Stimulated activated CD8-positive, alpha-beta memory T cell treated with anti-CD3 and anti-CD28 coated beads, Interleukin-4, amount 100 ng/mL, for 1 hour (primary cell): ENCODE measurements at places on chromosomes 4 and X.

DNA sequence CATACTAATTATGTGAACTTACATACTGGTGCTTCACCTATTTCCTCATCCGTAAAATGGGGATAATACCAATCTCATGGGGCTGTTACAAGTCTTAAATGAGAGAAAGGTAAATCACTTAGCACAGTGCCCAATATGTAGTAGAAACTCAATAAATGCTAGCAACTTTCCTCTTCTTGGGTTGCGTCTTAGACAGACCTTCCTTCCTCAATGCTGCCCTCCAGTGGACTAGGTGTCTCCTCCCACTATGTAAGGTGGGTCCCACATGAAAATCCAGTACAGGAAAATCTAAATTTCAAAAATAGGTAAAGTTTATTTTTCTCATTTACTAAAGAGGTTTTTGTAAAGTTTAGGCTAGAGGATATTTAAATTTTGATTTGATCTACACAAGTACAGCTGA is 20.6 kb downstream of the ZDHHC9 start:
- peak; percentile 25 for DNase-seq

DNA sequence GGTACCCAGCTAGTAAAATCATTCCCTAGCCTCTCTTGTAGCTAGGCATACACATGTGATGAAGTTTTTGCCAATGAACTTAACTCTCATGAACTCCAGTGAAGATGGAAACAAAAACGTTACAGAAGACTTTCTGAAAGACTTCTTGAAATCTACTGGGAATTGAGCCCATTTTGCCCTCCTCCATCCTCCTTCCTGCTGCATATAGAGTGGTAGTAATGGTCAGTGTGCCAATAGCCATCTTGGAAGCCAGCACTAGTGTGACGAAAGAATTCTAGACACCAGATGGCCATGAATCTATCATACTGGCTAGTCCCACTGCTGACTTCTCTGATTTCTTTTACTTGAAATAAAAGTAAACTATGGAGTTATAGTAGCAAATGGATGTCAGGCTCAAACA is 30.9 kb upstream of the PPA2 start:
- no peak for DNase-seq

DNA sequence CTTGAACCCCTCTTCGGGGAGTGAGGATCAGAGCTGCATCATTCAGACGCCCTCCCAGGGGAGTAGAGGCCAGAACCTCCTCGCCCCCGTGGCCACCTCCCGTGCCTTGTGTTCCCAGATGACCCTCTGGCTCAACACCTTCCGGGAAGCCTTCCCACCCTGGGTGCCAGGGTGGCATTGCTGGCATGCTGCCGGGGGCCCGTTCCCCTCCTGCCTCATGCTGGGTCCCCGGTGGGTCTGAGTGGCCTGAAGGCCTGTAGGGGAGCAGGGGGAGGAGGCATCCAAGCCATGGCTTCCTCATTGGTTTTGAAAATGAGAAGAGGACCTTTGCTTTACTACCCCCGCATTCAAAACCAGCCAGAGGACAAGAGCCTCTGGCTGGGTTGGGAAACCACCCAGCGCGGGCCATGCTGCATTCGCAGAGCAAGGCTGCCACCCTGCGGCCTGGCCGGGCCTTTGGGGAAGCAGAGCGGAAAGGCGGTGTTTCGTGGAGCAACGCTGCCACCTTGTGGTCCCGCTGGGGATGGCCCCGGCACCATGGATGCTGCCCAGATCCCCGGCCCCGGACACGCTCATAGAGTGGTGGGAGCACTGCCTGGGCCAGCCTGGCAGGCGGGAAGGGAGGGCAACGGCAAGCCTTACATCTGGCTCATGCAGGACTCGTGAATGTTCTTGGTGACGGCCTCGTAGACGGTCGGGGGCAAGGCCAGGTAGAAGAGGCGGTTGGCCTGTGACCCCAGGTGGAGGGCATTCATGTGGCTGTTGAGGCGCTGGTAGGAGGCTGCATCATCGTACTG is 11.9 kb downstream of the G6PD start:
- DNase-seq: peak; percentile 75

DNA sequence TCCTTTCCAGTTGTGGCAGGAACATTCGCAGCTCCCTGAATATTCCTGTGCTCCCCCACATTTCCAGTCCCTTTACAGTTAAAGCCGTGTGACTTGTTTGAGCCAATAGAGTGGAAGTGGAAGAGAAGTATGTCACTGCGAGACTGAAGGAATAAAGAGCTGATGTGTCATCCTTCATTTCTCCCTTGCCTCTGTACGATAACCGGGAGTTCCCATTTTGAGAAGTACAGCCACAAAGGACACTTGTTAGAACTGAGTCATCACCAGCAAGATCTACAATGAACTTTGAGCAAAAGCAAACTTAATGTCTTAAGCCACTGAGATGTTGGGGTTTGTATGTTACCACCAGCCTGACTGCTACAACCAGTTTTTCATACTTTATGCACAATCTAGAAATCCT is 92.3 kb downstream of the SPRY1 start:
- no peak for DNase-seq

DNA sequence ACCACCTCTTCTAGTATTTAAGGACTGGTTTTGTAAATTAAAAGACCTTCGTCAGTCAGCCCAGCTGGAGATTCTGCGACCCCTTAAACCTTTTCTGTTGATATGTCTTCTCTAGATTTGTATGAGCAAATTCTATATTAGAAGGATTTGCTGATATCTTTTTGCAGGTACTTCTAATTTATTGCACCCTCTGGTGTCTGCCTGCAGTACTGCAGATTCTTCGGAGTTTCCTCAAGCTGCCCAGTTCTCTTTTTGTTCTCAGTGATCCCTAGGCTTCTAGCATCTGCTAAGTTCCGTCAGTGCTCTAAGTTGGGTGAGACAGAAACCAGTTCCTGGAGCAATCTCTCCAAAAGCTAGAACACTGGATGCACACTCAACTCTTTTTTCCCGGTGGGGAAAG is 545.2 kb downstream of the C4orf33 start:
- DNase-seq: no peak

DNA sequence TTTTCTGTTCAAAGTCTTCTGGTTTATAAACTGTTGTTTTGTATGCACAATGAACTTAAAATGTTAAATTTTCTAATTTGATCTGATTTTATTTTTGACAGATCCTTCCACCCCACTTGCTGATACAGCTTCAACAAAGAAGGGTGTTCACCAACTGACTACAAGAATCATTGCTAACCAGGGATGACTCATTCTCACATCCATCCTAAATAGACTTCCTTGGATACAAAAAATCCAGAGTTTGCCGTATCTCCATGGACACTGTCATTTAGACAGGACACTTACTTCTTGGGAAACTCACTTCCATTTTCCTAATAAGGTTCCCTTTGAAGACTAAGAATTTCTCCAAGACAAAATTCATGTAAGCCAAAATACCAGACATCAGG is 111.6 kb upstream of the NWD2 start:
- DNase-seq: no peak

DNA sequence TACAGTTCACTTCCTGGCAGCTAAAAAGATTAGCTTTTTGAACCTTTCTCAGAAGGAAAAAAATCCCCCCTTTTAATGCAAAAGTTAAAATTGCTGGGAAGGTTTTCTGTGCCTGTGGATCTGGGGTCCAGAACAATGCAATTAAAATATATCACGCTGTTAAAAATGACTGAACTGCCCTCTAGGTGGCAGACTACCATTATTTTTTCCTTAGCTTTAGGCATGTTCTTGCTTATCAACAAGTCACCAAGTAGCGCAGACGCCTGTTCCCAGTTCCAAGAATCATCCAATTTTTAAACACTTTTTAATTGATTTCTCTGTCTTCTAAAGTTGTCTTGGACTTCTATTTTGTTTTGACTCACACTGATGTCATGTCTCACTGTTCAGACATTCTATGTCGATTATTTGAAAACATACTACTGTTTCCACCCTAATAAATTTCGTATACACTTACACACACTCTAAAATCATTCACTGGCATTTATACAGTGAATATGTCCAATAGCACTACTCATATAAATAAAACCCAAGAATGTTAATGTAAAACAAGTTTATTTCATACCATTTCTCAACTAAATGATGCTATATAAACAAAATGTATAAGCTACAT is 661.6 kb downstream of the RAPGEF2 start:
- DNase-seq: no peak

DNA sequence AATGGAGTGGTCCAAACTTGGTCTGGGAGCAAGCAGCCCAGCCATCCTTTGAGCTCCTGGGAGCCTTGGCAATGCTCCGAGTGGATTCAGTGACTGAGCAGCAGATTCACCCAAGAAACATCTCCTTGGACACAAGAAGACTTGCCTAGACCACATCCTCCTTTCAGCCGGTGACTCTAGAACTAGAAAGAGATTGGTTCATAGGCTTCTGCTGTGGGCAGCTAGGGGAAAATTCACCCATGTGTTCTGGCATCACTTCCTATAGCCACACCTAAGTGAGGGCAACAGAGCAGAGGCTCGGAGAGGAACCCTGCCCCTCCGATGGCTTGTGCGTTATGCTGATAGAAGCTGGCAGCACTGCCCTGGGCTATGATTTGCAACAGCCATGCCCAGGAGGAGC is 16.0 kb downstream of the ZNF275 start:
- no peak for DNase-seq

GRCh38 chr4:91222014-91222413 is 1081.8 kb upstream of the GRID2 start:
- no peak for DNase-seq

DNA sequence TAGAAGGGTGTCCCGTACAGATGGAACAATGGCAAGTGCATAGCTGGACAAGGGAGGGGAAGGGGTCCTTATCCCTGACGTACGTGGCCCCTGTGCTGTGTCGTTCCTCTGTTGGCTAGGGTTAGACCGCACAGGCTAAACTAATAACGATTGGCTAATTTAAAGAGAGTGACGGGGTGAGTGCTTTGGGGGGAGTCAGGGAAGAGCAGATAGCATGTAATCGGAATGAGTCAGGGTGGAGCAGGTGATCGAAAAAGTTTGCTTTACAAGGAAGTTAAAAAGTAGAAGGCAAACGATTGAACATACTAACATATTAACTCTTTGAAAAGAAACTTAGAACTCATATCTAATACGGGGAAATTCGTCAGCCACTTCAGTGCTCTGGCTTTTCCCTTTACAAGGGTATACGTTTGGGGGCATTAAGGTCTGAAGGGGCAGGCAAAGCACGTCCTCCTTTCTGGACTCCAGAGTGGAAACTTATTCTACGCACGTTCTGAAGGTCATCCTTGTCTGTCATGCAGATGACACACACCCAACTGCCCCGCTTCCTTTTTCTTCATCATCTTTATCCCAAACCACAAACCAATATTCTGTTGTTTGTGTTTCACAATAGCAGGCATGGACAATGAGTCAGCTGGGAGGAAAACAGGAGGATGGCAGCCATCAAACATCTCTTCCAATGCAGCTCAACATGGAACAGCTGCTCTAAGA is 10.2 kb upstream of the CRLF2 start:
- no peak for DNase-seq

DNA sequence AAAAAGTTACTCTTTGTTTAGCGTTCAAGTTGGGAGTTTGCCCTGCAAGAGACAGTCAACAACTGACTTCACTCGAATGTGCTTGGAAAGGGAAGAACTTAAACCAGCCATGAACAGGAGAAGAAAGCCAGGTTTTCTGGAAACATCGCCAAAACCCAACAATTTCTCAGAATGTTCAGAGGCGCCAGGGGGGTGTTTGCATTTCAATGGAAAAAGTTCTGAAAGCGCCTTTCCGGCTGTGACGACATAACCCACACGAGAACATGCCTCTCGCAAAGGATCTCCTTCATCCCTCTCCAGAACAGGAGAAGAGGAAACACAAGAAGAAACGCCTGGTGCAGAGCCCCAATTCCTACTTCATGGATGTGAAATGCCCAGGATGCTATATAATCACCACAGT is 78.1 kb upstream of the ADGRA3 start:
- no peak for DNase-seq

- no peak for DNase-seq
These were observed 46.8 kb downstream of the PKD2 start for GRCh38 chr4:88054229-88054628.

DNA sequence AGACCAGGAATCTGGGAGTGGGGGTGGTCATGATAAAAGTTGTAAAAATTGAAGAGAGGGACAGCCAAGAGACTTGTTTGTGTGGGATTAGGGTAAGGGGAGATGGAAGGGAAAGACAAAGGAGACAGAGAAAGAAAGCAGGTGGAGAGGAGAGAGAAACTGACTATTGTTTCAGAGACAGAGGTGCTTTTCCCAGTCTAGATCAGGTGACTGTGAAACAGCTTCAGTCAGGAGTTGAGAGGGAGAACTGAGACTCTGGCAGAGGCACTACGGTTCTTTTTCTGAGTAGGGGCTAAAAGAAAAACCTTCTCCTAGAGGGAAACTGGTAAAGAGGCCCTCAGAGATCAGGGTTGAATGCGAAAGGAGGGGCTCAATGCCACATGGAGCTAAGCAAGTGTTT is 106.4 kb downstream of the KDR start:
- DNase-seq: no peak

DNA sequence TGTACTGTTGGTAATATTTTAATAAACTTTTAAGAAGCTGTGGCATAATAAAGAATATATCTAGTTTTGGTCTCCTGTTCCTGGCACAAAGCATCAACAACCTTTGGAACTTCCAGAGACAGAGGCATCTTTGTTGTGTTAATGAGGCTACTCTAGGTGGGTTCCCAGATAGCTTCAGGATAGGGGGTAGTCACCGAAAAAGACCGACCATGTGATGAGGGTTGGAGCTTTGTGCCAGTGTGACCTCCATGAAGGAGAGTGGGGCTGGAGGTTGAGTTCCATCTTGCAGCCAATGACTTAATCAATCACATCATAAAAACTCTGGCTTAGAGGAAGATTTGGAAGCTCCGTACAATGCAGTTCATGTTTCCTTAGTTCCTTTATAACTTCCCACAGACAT is 9.9 kb downstream of the PPAT start:
- no peak for DNase-seq

GRCh38 chrX:24298191-24298590 is 15.7 kb downstream of the SUPT20HL2 start:
- DNase-seq: no peak

GRCh38 chrX:20971250-20971649 is 403.0 kb upstream of the CNKSR2 start:
- DNase-seq: no peak

GRCh38 chr4:152676052-152676854 is 3.5 kb downstream of the TMEM154 start:
- DNase-seq: no peak

GRCh38 chr4:37476691-37477090 is 209.5 kb downstream of the RELL1 start:
- DNase-seq: no peak

DNA sequence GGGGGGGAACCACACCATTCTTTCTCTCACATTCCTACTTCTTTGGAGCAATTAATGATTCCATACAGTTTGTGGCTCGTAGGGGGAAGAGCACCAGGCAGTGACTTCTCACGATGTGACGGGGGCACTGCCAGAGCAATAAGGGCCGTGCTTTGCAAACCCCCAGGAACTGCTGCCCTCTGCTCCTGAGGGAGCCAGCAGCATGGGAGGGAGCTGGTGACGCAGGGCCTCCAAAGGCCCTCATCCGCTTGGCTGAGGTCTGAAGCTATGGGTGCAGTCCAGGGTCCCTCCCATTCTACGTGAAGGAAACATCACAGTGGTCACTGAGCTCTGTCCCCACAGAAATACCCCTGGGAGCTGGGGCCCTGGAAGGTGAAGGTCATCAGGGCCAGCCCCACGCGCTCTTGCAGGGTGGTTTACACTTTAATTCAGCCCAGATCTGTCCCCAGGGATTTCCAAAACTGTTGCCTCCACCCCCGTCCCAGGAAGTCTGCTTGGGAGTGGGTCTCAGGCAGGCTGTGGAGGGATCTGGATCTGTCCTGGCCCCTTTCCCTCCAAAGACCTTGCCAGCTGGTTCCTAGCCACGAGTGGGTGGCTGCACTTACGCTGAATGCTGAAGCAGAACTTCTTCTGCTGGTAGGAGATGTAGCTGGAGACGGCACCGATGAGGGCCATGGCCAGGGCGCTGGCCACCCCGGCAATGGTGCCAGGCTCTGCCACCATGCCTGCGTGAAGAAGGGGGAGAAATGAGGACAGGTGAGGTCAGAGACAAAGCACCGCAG is 82.6 kb downstream of the MTMR1 start:
- no peak for DNase-seq
